ENCODE measurements at places on chromosomes 11 and 22.

DNA sequence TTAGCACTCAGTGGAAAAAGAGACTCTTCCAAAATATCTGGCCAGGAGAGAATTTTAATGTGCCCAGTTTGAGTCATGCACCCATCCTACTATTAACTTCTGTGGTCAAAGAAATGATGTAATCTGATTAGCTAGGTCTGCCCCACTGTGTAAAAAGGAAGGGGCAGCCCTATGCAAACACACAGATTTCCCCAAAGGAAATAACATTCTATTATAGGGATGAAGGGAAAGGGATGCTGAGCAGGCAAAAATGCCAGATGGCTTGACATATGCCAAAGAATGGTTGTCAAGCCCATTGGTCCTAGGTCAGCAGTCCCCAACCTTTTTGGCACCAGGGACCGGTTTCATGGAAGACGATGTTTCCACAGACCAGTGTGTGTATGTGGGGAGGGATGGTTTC, 43.3 kb upstream of the PAK1 start:
- no peak overlapping the region for H3K4me3 ChIP-seq
- H3K27me3 ChIP-seq: no peaks in the 10 kb centered on the region
- H3K4me1 ChIP-seq: no peaks in the 10 kb centered on the region
- no peaks in the 10 kb centered on the region for H3K36me3 ChIP-seq
- no peak for DNase-seq
- no peak overlapping the region for H3K27ac ChIP-seq

DNA sequence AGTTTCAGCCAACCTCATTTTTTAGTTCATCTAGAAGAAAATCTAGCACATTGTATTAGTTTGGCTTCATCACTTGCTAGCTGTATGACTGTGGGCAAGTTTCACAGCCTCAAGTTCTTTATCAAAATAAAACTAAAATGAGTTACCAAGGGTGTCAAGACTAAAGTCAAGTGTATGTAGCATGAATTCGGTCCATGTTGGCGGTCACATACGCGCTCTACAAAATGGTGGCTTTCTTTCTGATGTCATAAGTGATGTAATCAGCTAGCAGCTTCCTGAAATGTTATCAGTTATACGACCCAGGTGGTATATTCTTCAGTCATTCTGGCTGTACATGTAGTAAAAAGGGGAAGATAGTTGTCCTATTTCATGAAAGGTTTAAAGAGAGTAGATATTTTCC, 50.5 kb downstream of the POLD3 start:
- H3K27ac ChIP-seq: no peak overlapping the region
- no peaks in the 10 kb centered on the region for H3K4me1 ChIP-seq
- H3K4me3 ChIP-seq: no peak overlapping the region
- H3K36me3 ChIP-seq: peaks cover 20% of the 10 kb centered on the region
- H3K27me3 ChIP-seq: no peaks in the 10 kb centered on the region
- no peak for DNase-seq

DNA sequence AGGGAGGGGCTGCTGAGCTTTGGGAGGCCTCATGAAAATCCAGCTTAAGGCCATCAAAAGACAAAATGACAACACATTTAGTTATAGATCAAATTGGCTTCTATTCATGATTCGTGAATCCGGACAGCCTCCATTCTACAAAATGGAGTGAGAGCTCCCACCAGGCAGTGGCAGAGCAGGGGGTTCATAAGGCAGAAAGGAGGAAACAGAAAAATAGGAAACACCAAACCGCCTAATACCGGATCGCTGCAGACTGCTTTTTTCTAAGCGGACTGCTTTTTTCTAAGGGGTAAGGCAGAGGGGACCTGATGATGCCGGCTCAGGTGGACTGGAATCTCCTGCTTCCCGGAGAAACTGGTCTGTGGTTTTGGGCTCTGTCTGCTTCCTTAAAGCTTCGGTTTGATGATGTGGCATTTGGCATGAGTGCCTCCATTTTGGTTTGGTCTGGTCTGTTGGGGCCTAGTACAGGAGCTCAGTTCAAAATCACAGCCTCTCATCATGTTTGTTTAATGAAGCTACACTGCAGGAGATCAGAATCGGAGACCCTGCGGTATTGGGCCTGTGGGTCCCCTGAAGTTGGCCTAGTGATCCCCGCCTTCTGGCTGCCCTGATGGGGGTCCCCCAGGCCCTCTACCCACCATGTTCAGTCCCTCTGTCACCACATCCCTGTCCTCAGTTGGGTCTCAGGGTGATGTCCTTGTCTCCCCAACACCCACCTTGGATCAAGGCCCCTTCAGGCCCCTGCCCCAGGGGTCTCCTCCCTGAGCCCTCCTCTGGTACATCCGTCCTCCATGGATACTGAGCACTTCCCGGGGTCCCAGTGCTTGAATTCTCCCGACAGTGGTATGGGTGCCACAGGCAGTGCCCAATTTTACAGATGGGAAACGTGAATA, 1.2 kb downstream of the ALDH3B1 start:
- H3K36me3 ChIP-seq: no peaks in the 10 kb centered on the region
- no peak overlapping the region for H3K4me3 ChIP-seq
- peaks cover 6% of the 10 kb centered on the region for H3K4me1 ChIP-seq
- no peaks in the 10 kb centered on the region for H3K27me3 ChIP-seq
- no peak overlapping the region for H3K27ac ChIP-seq

GRCh38 chr11:128734832-128735224, 41.0 kb downstream of the FLI1 start:
- H3K27ac ChIP-seq: no peak overlapping the region
- H3K27me3 ChIP-seq: no peaks in the 10 kb centered on the region
- no peak for DNase-seq
- peaks cover 88% of the 10 kb centered on the region for H3K4me1 ChIP-seq
- no peak overlapping the region for H3K4me3 ChIP-seq

GRCh38 chr11:74860743-74861142, 88.1 kb downstream of the XRRA1 start:
- no peaks in the 10 kb centered on the region for H3K4me1 ChIP-seq
- no peaks in the 10 kb centered on the region for H3K27me3 ChIP-seq
- H3K27ac ChIP-seq: no peak overlapping the region

DNA sequence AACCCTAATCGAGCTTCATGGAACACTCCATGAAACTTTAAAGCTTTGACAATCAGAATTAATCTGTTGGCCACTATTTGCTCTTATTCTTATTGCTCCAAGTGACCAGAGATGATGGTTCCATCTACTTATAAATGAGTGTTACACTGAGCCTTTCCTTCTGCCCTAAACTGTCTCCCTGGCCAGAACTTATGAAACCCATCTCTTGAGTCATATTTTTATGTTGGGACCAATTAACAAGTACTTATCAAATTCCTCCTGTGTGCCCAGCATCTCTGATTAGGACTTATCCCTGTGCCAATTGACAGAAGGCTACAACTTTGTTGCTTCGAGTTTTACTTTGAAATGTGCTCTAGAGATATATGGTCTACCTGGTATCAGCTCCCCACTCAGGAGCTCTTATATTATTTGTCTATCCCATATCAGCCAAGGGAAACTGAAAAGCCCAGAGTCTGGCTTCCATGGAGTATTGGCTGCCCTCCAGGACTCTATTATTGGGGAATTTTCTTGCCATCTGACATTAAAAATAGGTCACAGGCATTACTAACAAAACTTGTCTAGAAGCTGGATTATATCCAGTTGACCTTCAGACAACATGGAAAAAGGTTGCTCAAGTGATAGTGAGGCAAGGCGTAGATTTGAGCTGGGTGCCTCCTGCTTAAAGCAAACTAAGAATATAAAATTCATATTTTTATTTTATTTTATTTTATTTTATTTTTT, 8.8 kb downstream of the KREMEN1 start:
- H3K4me1 ChIP-seq: peaks cover 29% of the 10 kb centered on the region
- H3K27ac ChIP-seq: no peak overlapping the region
- H3K36me3 ChIP-seq: no peaks in the 10 kb centered on the region

- H3K27ac ChIP-seq: no peak overlapping the region
- H3K27me3 ChIP-seq: no peaks in the 10 kb centered on the region
- no peaks in the 10 kb centered on the region for H3K4me1 ChIP-seq
- no peak overlapping the region for H3K4me3 ChIP-seq
- H3K36me3 ChIP-seq: no peaks in the 10 kb centered on the region
Observed at GRCh38 chr11:110512026-110512425, 82.3 kb downstream of the FDX1 start.

GRCh38 chr22:21078916-21079315, 33.2 kb downstream of the LRRC74B start:
- H3K4me1 ChIP-seq: no peaks in the 10 kb centered on the region
- no peaks in the 10 kb centered on the region for H3K36me3 ChIP-seq
- no peak for DNase-seq
- no peak overlapping the region for H3K27ac ChIP-seq

DNA sequence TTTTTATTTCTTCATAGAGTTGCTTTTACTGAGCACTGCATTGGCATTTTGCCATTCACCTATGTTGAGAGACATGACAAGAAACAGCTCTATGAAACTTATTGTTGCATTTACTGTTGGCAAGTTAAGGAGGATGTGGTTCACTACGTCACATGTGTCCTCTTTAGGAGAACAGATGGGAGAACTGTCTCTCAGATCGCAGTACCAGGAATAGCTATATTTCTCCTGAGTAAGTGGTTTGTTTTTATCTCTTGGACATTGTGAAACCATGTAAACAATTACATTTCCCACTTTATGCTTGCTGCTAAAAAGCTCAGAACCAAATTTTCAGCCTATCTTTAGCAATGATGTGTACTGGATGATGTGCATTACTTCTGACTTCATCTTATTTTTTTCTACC, 34.8 kb upstream of the PSMA1 start:
- DNase-seq: peak; percentile 78
- no peaks in the 10 kb centered on the region for H3K27me3 ChIP-seq
- H3K27ac ChIP-seq: peak overlapping the region; percentile 93
- peaks cover 8% of the 10 kb centered on the region for H3K4me1 ChIP-seq

DNA sequence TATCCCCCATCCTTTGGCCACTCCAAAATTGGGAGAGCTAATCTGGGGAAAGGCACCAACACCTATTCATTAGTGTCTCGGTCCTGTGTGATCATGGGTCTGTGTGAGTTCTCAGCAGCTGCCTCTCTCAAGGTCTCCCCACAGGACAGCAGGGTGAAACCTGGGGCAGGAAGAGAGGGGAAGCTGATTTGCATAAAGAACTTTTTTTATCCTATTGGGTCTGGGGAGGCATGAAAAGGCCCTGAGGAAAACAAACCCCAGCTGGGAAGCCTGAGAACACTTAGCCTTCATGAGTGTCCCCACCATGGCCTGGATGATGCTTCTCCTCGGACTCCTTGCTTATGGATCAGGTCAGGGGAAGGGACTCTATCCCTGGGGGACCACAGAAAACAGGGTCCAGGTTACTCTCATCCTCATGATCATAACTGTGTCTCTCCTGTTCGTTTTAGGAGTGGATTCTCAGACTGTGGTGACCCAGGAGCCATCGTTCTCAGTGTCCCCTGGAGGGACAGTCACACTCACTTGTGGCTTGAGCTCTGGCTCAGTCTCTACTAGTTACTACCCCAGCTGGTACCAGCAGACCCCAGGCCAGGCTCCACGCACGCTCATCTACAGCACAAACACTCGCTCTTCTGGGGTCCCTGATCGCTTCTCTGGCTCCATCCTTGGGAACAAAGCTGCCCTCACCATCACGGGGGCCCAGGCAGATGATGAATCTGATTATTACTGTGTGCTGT, 116.0 kb upstream of the TOP3B start:
- no peak overlapping the region for H3K27ac ChIP-seq
- no peak for DNase-seq
- H3K4me1 ChIP-seq: no peaks in the 10 kb centered on the region
- H3K4me3 ChIP-seq: no peak overlapping the region

- no peak overlapping the region for H3K27ac ChIP-seq
- DNase-seq: no peak
- H3K36me3 ChIP-seq: no peaks in the 10 kb centered on the region
- peaks cover 48% of the 10 kb centered on the region for H3K27me3 ChIP-seq
- no peak overlapping the region for H3K4me3 ChIP-seq
Observed at GRCh38 chr11:13280092-13280722, 2.6 kb downstream of the BMAL1 start.

- H3K27ac ChIP-seq: no peak overlapping the region
- no peak for DNase-seq
- H3K36me3 ChIP-seq: no peaks in the 10 kb centered on the region
- no peaks in the 10 kb centered on the region for H3K27me3 ChIP-seq
Observed at GRCh38 chr11:7050191-7050590, 29.9 kb downstream of the NLRP14 start.

- no peaks in the 10 kb centered on the region for H3K4me1 ChIP-seq
- H3K27ac ChIP-seq: no peak within 1 kb of the TSS
- no peak within 1 kb of the TSS for H3K4me3 ChIP-seq
Observed at GRCh38 chr22:38110008-38110862, at the start of gene BAIAP2L2. BAIAP2L2 (minus strand) TSS chr22:38110684; CDS start chr22:38110525, 159 bp downstream.

GRCh38 chr11:4194889-4195288, 100.3 kb downstream of the RRM1 start:
- no peak overlapping the region for H3K27ac ChIP-seq

- H3K27me3 ChIP-seq: peaks cover 2% of the 10 kb centered on the region
- no peak overlapping the region for H3K27ac ChIP-seq
- no peak for DNase-seq
Observed at GRCh38 chr11:76658651-76659650, 11.6 kb downstream of the LRRC32 start.

DNA sequence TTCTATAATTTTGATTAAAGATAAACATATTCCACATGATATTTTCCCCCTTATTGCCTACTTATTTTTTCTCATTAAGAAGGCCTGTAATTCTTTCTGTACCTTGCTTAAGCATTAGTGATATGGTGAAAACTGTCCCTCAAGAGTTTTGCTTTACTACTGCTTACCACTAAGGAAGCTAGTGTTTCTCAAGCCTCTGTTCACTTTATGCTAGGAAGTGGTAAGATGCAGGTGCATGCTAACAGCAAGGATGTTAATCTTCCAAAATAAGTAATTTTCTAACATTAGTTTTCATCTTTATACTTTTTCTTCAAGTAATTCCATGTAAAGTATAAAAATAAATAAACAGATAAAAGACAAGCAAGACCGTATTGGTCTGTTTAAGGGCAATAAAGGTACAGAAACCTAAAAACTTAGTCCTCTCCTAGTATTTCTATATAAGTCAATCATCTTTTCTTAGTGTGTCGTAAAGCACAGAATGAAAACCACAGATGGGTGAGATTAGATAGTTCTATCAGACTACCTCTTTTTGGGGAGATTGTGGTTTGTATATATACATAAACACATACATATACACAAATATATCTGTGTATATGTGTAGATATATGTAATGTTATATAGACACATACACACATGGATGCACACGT, 731.0 kb upstream of the CNTN5 start:
- H3K36me3 ChIP-seq: no peaks in the 10 kb centered on the region
- no peak overlapping the region for H3K4me3 ChIP-seq
- H3K4me1 ChIP-seq: peaks cover 4% of the 10 kb centered on the region
- DNase-seq: peak; percentile 59
- H3K27ac ChIP-seq: peak overlapping the region; percentile 42

DNA sequence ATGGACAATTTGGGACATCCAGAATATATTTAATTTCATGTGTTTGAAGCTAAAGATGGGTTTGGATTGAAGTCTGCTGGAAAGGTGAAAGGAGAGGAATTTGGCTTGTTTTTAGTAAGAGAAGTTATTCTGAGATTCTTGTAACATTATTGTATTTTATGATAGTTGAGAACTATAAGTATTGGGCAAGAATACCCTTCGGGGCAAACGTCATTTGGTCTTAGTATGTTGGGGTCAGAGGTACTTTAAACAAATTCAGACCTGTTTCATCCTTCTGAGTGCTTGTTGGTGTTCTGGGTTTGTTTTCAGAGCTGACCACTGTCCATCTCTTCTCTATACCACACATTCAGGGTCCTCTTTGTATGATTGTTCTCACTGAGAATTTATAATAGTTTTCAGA, 19.5 kb downstream of the PANX1 start:
- no peaks in the 10 kb centered on the region for H3K36me3 ChIP-seq
- H3K4me3 ChIP-seq: no peak overlapping the region
- no peak overlapping the region for H3K27ac ChIP-seq
- peaks cover 39% of the 10 kb centered on the region for H3K4me1 ChIP-seq

- no peaks in the 10 kb centered on the region for H3K27me3 ChIP-seq
- H3K27ac ChIP-seq: no peak overlapping the region
Observed at GRCh38 chr22:45295492-45295891, 10.7 kb downstream of the UPK3A start.
